ENCODE measurements at places on chromosomes 6 and 20.

DNA sequence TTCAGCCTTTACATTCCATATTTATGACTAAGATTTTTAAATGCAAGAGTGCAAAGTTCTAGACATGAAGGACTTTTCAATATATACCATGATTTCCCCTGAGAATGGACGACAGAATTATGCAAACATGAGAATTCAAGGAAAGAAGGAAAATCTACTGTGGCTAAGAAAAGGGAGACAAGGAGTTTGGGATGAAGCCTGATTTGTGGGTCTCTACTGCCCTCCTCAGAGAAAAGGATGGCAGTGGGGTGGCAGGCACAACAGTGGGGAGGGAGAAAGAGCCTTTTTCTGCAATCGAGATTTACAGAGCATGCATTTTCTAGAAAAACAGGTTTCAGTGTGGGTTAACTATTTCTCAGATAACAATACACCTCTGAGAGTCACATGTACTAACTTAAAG is 466.9 kb upstream of the NRSN1 start:
- no peak for DNase-seq

GRCh38 chr20:5651746-5652145 is 98.5 kb upstream of the SHLD1 start:
- no peak for DNase-seq

DNA sequence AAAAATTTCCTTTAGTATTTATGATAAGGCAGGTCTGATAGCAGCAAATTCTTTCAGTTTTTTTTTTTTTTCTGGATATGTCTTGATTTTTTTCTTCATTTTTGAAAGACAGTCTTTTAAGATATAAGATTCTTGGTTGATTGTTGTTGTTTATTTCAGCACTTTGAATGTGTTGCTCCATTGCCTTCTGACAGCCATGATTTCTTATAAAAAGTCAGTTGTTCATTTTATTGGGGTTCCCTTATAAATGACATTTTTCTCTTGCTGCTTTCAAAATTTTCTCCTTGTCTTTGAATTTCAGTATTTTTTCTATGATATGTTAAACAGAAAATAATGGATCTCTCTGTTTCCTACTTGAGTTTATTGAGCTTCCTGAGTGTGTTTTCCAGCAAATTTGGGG is 152.3 kb downstream of the ISM1 start:
- no peak for DNase-seq

DNA sequence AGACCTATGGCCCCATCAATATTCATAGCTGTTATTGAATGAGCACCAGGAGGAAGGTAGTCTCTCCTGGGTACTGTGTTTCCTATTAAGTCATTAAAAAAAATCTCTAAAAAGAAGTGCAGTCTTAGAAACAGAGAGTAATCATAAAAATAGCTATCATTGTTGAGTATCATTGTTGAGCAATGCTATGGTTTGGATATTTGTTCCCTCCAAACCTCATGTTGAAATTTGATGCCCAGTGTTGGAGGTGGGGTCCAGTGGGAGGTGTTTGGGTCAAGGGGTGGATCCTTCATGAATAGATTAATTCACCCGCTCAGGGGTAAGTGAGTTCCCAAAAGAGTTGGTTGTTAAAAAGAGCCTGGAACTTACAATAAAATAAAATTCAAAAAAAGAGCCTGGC is 88.1 kb upstream of the IYD start:
- DNase-seq = no peak

- no peak for DNase-seq
Observed at GRCh38 chr6:145090801-145091585, 644.3 kb downstream of the EPM2A start.

- DNase-seq = no peak
Observed at GRCh38 chr6:150747155-150747554, 118.3 kb upstream of the MTHFD1L start.

DNA sequence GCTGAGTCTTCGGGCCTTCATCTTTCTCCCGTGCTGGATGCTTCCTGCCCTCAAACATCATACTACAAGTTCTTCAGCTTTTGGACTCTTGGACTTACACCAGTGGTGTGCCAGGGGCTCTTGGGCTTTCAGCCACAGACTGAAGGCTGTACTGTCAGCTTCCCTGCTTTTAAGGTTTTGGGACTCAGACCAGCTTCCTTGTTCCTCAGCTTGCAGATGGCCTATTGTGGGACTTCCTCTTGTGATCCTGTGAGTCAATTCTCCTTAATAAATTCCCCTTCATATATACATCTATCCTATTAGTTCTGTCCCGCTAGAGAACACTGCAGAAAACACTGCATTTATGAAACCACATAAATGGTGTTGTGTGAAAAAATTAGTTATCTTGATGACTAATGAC is 13.9 kb upstream of the BCLAF1 start:
- no peak for DNase-seq

GRCh38 chr6:20640181-20640580 is 105.9 kb downstream of the CDKAL1 start:
- no peak for DNase-seq

DNA sequence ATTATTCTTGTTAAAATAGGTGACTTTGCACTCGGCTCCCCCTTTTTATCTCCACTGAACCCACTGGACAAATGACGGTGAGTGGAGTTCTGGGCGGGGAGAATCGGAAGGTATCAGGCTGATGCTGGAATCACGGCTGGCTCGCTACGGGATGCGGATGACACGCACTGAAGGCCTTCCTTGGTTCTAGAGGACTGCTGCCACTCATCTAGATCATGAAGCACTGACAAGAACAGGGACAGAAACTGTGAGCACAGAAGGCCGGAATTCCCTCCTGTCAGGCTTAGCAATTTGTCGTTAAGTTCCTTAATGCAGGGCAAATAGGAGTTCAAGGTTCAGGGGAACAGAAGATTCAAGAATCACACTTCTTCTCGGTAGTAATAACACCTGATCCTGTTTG is 89.9 kb upstream of the MPC1 start:
- DNase-seq = no peak

DNA sequence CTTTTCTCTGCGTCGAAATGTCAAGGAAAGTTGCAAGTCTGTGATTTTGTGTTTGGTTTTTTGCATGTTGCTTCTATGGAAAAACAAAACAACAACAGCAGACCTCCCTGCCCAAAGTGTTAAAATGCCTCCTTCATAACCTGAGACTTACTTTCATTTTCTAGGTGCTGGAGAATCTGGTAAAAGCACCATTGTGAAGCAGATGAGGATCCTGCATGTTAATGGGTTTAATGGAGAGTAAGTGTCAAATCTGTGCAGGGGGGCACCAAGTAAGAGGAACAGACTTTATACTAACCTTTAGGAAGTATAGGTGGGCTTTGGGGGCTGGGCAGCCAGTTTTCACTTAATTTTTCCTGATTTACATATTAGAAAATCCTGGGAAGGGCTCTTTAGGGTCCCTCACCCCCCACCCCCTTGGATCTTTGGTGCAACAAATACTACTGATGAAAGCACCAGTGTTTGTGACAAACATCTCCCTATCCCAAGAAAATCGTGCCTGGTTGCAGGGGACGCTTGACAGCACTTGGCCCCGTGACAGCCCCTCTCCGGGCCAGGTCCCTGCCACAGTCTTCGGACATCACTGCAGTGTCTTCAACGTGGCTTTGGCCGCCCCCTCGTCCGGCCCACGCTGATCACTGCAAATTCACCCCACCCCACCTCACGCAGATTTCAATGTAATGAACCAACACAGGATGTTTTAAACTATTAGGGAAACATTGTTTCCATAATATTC is 43.1 kb downstream of the GNAS start:
- DNase-seq = no peak

GRCh38 chr6:154386848-154387717 is 30.5 kb upstream of the IPCEF1 start:
- no peak for DNase-seq

DNA sequence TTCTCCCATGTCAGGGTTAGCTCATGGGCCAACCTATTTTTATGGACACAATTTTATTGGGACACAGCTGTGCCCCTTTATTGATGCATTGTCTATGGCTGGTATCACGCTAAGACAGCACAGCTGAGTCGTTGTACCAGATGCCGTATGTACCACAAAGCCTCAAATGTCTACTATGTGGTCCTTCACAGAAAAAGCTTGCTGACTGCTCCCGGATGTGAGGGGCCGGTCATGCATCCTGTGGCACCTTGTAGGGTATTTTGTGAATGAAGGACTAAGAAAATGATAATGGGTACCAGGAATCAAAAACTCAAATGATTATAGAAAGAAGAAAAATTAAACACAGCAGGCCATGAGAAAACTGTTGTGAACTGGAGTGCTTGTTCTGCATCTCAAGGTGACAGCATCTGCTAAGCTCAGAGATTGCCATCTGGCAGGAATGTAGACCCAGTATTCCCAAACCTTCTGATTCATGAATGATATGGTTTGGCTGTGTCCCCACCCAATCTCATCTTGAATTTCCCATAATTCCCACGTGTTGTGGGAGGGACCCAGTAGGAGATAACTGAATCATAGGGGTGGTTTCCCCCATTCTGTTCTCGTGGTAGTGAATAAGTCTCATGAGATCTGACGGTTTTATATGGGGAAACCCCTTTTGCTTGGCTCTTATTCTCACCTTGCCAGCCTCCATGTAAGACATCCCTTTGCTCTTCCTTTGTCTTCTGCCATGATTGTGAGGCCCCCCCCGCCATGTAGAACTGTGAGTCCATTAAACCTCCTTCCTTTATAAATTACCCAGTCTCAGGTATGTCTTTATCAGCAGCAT is 248.5 kb downstream of the TSHZ2 start:
- no peak for DNase-seq

DNA sequence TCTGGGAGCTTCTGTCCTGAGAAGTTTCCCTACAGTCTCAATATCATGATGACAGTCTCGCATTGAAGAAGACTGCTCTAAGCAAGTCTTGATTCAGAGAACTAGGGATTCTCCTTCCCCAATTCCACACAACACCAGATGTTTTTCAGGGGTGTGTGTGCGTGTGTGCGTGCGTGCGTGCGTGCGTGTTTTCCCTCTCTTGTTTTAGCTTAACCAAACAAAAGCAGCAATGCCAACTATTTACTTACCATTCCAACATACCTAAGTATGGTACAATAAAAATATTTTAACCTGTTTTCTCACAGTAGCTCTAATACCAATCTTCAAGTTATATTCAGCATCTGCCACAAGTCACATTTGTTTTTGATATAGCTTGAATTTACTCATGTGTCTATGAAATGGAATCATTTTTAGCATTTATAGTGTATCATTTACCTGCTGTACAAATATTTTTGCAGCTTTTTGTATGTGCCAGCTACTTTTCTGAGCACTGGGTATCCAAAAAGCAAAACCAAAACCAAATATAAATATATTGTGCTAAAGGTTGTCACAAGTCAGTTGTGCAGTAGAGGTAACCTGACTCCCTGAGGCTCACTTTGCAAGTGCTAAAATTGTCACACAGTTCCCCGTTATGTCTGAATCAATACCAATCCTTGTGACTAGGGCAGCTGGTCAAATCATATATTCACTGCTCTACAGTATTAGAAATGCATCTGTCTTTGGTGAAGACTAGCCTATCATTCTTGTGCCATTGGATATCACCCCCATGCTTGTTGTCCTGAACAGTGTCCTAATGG is 21.7 kb upstream of the MYLIP start:
- no peak for DNase-seq

GRCh38 chr6:163094881-163095280 is 319.6 kb upstream of the QKI start:
- no peak for DNase-seq

DNA sequence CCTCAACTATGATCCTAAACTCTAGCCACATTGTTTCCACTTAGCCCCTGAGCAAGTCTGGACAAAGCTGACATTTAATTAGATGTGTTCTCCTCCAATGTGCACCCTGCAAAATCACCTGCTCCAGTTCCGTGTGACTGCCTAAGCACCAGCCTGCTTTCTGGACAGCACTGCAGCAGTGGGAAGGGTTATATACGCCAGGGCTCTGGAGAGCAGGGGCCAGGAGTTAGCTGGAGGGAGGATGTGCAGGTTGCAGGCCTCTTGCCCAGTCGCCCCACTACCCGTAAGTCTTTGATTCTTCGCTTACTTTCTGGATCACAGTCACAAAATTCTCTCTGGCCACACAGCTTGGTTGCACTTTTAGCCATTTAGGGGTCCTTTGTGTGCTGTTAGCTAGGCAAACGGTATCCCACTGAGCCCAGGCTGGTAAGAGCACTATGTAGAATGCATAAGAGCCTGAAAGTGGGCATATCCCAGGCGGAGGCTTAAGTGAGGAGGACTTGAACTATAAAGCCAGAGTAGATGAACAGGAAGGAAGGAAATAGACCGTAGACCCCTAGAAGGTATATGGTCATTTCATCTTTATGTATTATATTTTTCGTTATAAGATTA is 10.7 kb upstream of the PLEKHG1 start:
- no peak for DNase-seq

DNA sequence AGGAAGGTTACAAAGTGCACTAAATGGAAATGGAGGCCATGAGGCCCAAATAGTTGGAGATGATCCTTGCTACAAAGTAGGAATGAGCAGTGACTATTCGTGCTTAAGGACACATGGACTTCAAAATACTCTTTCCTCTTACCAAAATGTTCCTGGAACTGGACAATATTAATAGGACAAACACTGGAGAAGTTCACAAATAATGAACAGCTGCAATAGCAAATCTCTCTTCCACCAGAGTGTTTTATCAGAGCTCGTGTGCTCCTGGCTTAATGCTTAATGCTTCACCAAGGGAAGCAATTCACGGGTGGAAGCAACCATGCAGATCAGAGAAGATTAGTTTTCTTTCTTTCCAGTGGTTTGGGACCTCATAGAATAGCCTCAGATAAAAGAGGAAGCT is 435.4 kb downstream of the BCKDHB start:
- DNase-seq = no peak

DNA sequence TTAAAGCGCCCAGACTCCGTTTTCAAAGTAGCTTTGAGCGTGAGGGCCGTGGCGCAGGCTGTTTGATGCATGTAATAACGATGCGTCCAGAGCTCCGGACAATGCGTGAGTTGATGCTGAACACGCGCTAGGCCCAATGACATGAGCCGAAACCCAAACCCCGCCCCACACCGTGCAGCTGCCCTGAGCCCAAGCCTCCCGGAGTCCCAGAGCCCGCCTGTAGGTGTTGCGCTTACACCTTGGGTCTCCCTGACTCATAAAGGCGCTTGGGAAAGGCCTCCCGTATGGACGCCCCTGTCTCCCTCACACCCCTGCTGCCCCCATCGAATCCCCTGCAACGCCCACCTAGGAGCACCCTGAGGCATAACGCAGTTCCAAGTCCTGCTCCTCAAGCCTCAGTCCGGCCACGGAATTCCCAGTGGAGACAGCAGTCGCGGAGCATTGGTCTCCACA is 87.6 kb downstream of the ERMARD start:
- no peak for DNase-seq

Data from GM19239 (cell line).